NCI-H1092 treated with DMSO at 0.1 percent for 48 hours (cell line): ENCODE measurements at places on chromosomes 7 and 10.

- no peak for DNase-seq
Observed at GRCh38 chr7:43117095-43117494, 4.6 kb downstream of the HECW1 start.

DNA sequence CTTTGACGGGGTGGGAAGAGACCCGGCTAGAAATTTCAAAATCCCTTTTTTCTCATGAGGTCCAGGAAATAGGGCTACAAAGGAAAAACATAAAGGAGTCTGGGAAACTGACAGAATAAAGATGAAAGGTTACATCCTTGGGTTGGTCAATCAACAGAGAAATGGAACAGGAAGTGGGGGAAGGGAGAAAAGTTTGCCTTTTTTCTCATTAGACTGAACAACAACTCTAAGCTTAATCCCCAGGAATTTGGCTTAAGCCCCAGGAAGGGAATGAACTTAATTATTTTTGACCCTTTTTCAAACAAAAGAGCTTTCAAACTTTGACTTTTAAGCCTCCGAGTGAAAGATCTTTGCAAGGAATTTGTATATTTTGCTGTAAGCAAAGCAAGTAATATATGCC, 32.7 kb downstream of the LGI1 start:
- DNase-seq = no peak

DNA sequence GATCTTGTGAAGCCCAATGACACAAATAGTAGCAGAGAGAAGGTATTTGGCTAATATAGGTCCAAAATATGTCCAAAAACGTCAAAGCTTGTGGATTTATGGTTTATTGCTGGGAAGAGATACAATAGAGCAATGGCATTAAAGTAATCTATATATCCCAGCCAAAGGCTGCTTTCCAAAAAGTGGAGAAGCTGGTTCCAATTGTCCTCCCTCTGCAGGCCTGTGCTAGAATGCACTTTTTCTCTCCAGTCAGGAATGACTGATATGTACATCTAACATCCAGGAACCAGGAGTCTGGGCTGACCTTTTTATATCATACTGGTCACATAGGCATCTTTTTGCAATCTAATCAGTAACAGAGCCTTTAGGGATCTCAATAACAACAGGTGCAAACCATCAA, 167.1 kb upstream of the FAM3C start:
- DNase-seq = no peak

GRCh38 chr7:74454021-74454924, 567 bp downstream of the GTF2IRD1 start:
- no peak for DNase-seq

DNA sequence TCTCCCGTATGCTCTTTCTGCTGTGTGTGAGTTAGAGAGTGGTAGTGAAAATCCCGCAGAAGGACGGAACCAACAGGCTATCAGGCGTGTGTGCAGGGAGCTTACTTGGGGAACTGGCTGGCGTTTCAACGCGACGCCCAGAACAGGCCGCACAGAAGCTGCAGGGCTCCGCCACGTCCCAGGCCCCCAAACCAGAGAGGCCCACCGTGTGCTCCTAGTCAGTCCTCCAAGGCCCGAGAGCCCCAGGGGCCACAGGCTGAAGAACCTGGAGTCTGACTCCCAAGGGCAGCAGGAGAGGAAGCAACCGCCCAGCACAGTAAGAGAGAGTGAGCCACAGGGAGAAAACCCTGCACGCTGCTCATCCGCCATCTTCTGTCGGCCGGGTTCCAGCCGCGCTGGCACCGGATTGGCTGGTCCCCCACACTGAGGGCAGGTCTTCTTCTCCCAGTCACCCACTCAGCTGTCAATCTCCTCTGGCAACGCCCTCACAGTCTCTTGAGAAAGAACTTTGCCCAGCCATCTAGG, 730.6 kb upstream of the VSTM2A start:
- no peak for DNase-seq

GRCh38 chr7:151226875-151227782, at the start of gene ABCF2:
Gene ABCF2, minus strand, starts transcription at chr7:151227205. Its CDS starts 747 bp downstream, at chr7:151226458.
- peak; percentile 97 for DNase-seq

- no peak for DNase-seq
Observed at GRCh38 chr7:145212050-145212449, 376.2 kb upstream of the TPK1 start.

DNA sequence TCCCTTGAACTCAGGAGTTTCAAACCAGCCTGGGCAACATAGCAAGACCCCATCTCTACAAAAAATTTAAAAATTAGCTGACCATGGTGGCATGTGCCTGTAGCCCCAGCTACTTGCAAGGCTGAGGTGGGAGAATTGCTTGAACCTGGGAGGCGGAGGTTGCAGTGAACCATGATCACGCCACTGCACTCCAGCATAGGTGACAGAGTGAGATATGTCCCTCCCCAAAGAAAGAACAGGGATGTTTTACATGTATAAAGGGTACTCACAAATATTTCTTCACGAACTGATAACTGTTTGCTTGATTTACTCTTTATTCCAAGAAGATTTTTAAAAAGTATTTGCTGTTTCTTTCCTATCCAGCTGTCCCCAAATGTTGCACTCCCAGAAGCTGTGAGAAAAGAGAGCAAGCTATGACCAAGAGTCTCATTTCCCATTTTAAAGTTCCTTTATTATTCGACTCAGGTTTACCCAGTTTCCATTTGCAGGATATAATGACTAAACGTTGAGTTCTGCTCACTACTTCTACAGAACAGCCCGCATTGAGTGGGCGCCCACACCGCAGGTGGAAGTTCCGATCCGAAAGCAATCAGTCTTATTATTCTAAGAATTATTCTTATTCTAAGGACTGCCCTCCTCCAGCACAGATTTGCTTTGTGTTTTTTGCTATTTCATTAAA, 90.7 kb downstream of the APBB1IP start:
- DNase-seq = no peak

GRCh38 chr10:76642358-76642757, 995.2 kb downstream of the KCNMA1 start:
- DNase-seq = no peak

DNA sequence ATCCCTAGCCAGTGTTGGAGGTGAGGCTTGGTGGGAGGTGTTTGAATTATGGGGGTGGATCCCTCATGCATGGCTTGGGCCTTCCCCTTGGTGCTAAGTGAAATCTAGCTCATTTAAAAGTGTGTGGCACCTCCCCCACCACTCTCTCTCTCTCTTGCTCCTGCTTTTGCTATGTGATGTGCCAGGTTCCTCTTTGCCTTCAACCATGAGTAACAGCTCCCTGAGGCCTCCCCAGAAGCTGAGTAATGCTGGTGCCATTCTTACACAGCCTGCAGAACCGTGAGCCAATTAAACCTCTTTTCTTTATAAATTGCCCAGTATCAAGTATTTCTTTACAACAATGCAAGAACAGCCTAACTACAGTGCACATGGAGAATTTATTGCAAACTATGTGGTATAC, 188.8 kb upstream of the POT1 start:
- DNase-seq = no peak

GRCh38 chr10:118458957-118459641, 117.0 kb upstream of the FAM204A start:
- DNase-seq = no peak

- no peak for DNase-seq
Observed at GRCh38 chr7:127258111-127258510, 5.4 kb upstream of the GRM8 start.

DNA sequence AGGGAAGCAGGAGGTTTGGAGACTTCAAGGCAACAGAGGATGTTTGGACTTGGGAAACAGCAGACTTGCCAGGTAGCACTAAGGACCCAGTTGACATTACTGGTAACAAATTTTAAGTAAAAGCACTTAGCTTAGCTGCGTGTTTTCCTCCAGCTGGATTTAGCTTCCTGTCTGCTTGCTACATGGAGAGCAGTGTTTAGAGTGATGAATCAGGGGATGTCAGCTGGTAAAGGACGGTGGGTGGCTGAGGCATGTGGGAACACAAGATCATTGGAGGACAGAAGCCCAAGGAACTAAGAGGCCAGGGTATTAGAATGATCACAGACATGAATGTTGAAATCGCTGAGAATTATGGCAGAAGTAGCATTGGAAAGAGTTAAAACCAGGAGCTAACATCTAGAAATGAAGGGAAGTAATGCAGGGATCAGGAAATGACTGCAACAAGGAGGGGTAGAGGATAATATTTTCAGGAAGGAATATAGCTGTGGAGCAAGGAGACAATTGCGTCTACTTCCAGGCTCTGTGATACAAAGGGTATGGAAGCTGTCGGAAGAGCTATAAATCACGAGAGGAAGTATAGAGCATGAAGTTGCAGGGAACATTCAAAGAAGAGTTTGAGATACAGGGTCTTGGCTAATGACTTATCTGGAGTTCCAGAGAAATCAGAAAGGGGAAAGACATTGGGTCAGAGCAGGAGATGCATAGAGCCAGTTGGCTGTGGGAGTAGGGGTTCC, 34.4 kb downstream of the CALD1 start:
- DNase-seq = no peak
